Karpas-422 (cell line): ENCODE measurements at places on chromosomes 6 and 20.

DNA sequence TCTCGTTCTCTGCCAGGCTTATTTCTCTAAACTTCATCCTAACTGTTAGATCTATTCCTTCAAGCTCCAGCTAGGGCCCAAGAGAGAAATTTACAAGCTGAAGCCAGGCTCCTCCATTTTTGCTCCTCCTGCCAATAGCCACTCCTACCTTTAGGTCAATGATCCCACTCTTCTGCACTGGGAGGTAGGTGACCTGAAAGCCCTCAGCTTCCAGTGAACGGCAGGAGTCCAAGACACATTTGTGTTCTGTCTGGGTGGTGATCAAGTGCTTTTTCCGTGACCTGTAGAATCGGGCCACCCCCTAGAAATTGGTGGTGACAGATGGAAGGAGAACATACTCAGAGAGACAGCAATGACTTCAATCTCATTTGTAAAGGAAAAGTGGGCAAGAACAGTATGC is 8.9 kb downstream of the NFS1 start:
- no peak for DNase-seq

DNA sequence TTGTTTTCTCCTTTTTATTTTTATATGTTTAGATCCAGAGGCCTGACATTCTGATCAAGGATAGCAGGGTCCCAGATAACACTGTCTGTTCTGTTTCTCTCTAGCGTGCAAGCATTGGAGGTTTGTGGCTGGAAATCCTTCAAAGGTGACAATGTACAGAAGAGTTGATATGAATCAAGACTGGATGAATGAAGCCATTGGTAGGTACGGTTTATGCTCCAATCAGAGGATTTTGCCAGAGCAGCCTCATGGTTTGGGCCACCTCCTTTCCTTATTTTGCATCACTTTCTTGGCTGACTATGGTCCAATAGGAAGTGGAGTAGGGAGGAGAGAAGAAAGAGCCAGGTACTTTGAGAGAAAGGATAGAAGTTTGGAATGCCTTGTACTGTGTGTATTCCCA is 484.8 kb upstream of the JAG1 start:
- DNase-seq: no peak

GRCh38 chr20:40678286-40678875 is 10.7 kb downstream of the MAFB start:
- DNase-seq: no peak

GRCh38 chr6:39577446-39578165 is 147.6 kb downstream of the KIF6 start:
- no peak for DNase-seq

GRCh38 chr6:8029243-8029870 is 34.8 kb downstream of the BLOC1S5 start:
- DNase-seq: peak; percentile 46

- no peak for DNase-seq
Measured at GRCh38 chr6:27163834-27164233, 83.7 kb upstream of the PRSS16 start.

DNA sequence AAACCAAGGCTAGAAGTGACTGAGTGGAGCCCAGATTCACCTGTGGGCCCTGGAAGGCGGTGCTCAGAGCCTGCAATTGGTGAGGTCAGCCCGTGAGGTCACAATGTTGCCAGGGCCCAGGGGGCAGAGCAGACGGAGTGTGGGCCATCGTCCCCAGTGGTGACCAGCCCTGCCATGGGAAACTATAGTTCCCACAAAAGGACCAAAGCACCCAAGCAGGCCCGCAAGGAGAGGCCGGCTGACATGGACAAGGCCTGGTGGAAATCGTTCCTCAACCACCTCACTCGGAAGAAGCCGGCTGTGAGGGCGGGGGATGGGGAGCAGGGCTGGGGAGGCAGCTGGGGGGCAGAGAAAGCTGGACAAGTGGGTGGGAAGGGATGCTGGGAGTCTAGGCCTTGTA is at the start of gene C20orf144:
Gene C20orf144, plus strand, starts transcription at position 156 of the 400 bp plus-strand sequence. Its CDS starts 19 bp downstream, at position 175.
- no peak for DNase-seq

DNA sequence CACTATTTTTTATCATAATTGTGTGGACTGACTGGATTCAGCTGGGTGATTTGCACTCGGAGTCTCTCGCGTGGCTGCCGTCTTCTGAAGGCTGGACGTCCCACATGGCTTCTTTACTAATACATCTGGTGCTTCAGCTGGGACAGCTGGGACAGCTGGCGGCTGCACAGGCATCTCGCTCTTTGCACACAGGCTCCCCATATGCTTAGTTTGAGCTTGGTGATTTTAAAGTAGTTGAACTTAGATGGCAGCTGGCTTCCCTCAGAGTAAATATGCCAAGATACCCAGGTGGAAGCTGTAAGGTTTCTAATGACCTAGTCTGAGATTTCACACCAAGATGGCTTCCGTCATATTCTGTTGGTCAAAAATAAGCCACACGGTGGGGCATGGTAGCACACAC is 38.7 kb upstream of the PPP1R3G start:
- DNase-seq: no peak

DNA sequence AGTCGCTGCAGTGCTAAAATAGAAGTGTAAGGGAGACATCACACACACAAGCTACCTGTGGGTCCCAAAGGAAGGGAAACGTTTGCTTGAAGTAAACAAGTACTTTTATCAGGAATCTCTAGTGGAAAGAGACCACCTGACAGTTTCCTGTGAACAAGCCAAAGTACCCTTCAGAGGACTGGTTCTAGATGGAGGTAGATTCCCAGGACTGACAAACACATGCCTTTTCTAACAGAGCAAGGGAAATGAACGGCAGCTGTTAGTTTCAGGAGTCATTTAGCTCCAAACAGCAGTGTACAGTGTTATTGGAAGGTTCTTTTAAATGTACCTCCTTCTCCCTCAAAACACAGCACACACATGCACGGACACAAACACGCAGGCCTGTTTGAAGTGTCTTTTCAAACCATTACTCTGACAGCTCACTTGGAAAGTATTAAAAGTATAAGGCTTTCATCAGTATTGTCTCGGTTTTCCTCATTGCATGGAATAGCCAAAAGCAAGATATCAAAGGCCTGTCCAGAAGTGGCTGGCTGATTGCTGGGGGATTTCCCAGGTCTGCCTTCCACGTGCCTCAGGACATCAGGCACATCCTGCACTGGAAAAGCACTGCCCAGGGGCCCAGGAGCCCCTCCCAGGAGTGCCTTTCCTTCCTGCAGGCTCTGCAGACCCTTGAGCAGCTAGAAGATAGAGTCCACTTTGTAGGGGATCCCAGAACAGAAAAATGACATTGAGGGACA is 393.2 kb upstream of the SOX4 start:
- DNase-seq: no peak

DNA sequence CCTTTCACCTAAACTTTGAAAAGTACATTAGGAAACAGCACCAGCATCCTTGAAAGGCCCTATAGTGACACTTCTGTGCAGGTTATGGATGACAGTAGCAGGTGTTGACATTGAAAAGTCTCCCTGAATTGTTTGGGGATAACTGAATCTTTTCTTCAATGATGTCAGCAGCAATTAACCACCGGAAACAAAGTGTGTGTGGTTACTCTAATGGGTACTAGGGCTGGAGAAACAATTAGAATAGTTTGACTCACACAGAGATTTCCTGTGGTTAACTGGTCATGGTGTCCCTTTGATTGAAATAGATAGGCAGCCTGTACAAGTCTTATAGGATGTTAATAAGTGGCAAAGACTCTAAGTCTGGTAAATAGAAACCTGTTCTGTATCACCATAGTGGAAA is 189.1 kb downstream of the TBX18 start:
- DNase-seq: peak; percentile 20

DNA sequence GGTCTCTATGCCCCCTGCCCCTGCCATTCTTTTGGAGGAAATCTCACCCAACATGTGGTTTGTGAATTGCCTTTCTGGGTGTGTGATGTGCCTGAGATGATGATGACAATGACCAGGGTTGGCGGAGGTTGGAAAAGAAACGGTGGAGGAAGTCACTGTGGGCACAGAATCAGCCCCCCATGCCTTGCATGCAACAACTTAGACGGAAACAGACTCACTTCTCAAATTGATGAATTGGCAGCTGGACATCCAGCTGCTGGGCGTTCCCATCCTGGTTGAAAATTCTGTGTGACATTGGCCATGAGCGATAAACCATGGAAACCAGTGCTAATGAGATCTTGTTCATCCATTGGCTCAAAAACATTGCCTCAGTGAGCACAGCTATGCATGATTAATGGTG is 95.8 kb upstream of the LY86 start:
- DNase-seq: no peak

GRCh38 chr6:111110036-111110435 is 22.7 kb downstream of the SLC16A10 start:
- DNase-seq: no peak

GRCh38 chr6:62570372-62570771 is 284.3 kb upstream of the KHDRBS2 start:
- DNase-seq: no peak

DNA sequence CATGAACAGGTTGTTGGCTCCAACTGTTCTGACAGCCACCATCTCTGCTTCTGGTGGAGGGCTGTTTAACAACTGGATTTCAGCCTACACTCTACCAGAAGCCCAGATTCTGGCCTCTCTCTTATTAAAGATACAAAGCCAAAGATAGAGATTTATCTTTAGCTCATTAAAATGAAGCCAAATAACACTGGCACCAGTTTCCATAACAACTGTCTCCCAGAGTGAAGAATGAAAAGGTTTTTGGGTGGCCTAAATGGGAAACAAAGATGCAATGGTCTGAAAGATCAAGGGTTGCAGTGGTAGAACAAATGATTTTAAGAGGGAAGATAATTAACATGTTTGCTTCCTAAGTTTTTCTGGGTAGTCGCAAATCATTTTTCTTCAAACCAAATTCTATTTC is 3.2 kb upstream of the SMPDL3A start:
- DNase-seq: no peak

DNA sequence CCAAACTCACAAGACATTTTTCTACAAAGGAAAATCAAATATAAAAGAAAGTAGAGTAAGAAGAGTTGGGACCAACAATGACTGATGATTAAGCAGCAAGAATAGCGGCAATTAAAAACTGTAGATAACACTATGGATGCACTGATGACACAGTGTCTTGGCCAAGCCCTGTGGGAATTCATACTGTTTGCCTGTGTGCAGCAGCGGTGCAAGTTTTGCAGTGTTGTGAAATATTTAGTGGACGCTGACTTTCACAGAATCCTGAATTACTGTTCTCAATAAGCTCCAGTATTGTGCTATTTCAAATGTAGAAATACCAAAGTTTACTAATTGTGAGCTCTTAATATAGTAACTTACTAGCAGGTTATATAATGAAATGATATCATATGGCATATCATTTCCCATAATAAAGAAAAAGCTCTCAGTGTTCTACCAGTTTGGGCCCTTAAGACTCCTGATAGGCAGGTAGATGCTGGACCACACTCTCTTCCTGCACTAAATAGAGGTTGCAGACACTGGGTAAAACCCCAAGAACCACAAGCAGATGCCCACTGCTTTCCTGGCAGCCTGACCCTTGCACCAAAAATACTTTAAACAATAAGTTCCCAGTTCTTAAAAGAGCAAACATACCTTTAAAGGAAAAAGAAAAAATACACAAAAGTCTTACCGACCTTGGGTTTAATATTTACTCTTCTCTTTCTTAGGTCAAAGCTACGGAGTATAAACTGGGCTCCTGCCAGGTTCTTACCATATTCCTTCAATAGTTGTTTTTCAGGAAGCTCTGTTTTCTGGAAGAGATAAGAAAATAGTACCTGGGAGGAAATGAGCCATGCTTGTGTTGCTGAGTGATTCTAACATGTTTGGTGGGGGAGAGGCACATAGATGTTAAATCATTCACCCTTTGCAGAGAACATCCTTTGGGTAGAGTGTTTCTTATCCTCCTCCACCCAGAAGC is 41.6 kb downstream of the ANKEF1 start:
- no peak for DNase-seq

DNA sequence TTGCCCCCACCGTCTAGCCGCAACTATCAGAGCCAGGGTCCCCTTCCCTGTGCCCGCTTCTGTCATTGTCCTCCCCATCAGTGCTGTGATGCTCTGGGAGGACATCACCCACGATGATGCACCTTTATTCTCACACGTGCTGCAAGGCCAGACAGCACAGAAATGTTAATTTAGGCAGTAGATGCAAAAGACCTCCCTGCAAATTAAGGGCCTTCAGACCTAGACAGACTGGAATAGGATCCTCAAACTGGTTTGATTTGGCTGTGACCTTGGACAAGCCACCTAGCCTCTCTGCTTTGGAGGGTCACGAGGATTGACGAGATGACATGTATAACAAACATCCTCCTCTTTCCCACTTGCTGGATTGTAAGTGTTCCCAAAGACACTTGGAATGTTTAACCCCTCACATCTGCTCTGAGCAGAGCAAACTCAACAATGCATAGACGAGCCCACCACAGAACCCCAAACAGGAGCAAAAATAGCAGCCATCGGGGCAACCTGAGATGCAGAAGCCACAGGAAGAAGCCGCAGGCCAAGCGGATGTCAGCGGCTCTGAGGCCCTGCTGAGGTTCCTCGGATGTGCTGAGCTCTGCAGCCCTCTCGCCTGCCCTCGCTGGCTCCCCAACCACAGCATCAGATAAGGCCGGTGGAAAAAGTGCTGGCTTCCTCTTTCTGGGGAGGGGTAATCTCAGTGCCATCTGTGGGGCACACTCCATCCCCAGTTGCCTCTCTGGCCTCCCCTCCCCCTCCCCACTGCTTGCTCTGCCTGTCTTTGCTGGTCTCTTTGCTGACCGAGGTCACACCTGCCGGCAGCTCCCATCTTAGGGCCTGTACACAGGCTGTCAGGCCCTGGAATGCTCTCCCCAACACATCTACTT is 35.3 kb downstream of the TOX2 start:
- peak; percentile 93 for DNase-seq

DNA sequence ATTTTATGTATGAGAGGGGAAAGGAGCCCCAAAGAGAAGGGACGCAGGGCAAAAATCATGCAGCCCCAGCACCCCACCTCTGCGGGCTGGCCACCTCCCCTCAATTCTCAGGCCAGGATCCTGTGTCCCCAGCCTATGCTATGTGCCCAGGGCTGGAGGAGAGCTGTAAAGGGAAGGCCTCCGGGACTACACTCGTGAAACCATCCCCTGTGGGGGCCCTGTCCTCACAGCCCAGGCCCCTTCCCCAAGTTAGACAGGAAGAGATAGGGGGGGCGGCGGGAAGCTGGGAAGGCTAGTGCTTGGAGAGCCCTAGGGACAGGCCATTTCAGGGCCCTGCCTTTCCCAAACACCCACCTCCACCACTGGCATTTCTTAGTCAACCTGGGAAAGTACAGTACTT is 1.4 kb upstream of the COL11A2 start:
- DNase-seq: no peak

DNA sequence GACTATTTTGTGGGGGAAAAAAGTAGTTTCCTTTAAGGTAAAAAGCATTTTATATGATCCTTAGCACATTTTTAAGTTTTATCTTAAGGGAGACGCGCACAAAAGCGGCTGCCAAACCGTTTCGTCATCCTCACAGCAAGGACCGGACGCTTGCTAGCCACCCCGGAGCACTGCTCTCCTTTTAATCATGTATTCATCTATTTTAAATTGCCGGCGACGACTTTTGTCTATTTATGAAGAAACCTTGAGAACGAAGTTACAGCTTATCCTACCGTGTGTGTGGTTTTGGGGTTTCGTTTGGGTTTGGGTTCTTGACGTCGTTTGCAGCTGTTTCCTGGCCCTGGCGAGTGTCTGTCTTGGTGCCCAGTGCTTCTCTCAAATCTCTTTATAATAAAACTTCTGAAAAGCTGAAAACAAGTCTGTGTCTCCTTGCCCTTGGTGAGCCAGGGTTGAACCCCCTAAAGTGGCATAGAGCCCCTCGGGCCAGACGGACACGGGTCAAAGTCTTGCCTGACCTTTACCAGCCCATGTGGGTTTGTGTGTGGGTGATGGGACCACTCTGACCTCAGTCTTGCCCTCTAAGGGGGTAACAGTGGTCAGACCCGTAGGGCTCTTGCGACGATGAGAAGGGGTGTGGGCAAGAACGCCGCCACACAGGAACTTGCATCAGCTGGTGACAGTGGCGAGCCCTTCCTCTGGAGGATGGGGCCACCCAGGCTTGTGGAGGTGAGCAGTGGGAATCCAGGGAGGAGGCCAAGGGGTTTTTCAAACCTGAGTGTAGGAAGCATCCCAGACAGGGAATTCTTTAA is 117.6 kb downstream of the JPH2 start:
- no peak for DNase-seq
